Activated naive CD8-positive, alpha-beta T cell treated with anti-CD3 and anti-CD28 coated beads for 36 hours (primary cell): ENCODE measurements at places on chromosomes 16 and 17. TPM values are rescaled to one million over a fixed set of nuclear protein-coding genes. Genes with fewer than 3 reads are reported as not detected.

GRCh38 chr17:38870259-38871165 lies 654 bp downstream of the LASP1 start:
- peak; percentile 78 for DNase-seq

GRCh38 chr17:60095381-60095780 lies 16.7 kb upstream of the HEATR6 start:
- no peak for DNase-seq

- DNase-seq: no peak
These were observed 91.8 kb downstream of the KCNJ12 start for GRCh38 chr17:21467739-21468490.

DNA sequence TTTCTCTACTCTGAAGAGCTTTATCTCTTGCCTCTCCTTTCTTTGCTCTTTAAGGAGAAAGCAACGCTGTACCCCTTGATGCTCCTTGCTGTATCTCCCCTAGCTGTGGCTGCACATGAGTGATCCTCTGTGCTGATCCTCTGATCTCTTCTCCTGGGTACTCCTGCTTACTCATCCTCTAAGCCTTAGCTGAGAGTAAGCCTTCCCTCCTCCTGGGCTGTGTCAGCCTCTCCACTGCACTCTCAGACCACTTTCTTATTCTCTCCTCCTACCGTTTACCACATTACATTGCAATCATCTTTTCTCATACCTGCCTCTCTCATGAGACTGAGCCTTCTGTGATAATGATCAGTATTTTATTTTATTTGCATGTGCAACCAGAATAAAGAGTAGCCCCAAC lies 25.1 kb downstream of the SOX9 start:
- no peak for DNase-seq

IST1 gene
- 163 TPM for total RNA-seq

- DNase-seq: no peak
These were observed 57.3 kb downstream of the TMEM186 start for GRCh38 chr16:8739989-8740704.

- no peak for DNase-seq
These were observed 41.7 kb downstream of the RMI2 start for GRCh38 chr16:11386791-11387546.

GRCh38 chr17:8872036-8872704 lies 4.7 kb upstream of the PIK3R6 start:
- DNase-seq: no peak

CLEC16A gene
- 21.3 TPM for total RNA-seq

GRCh38 chr17:76204277-76204676 lies 36.0 kb downstream of the RNF157 start:
- DNase-seq: no peak

MT1H gene
- total RNA-seq: 3.3 TPM

USH1G gene
- not detected for total RNA-seq

- DNase-seq: no peak
These were observed 17.3 kb downstream of the MPHOSPH6 start for GRCh38 chr16:82152641-82153112.

DNA sequence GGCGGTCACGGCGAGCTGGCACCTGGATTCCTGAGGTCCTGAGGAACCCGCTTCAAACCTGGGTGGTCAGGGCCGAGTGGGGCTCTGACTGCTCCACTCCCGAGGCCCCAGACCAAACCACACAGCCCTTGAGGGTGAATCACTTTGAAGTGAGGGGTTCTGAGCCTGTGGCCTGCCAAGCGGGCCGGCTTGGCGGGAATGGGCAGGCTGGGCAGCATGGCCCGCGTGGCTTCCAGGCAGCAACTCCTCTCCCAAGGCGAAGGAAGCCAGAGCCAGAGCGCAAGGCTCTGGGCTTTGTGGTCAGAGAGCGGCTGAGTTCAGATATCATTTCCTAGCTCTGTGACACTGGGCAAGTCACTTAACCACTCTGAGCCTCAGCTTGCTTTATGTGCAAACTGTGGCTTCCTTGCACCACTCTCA lies 42.7 kb downstream of the CMIP start:
- DNase-seq: no peak

DNA sequence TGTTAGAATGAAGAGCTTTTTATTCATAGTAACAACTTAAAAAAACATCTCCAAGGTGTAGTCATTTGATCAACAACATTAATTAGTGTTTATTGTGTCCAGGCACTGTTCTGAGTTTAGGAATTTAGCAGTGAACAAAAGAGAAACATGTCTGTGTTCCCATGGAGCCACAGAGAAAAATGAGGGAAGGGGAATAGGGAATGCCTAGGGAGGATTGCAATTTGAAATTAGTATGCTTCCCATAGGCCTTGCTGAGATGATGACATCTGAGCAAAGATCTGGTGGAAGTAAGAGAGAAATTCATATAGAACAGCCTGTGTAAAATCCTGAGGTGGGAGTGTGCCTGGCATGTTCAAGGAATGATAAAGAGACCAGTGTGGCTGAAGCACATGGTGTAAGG lies 318.0 kb downstream of the BCAS3 start:
- no peak for DNase-seq

C1QTNF1 gene
- total RNA-seq: 0.14 TPM

GRAP gene
- 14.8 TPM for total RNA-seq

PSMD12 gene
- total RNA-seq: 110 TPM

PLCD3 gene
- 3.8 TPM for total RNA-seq

GRCh38 chr16:57999971-58000705 lies at the start of gene ZNF319:
TSS of gene ZNF319 (minus strand) at chr16:58000672. CDS start at chr16:57998265, 2,407 bp downstream.
- DNase-seq: no peak

FUS gene
- total RNA-seq: 817 TPM

ARHGDIG gene
- total RNA-seq: not detected

DNA sequence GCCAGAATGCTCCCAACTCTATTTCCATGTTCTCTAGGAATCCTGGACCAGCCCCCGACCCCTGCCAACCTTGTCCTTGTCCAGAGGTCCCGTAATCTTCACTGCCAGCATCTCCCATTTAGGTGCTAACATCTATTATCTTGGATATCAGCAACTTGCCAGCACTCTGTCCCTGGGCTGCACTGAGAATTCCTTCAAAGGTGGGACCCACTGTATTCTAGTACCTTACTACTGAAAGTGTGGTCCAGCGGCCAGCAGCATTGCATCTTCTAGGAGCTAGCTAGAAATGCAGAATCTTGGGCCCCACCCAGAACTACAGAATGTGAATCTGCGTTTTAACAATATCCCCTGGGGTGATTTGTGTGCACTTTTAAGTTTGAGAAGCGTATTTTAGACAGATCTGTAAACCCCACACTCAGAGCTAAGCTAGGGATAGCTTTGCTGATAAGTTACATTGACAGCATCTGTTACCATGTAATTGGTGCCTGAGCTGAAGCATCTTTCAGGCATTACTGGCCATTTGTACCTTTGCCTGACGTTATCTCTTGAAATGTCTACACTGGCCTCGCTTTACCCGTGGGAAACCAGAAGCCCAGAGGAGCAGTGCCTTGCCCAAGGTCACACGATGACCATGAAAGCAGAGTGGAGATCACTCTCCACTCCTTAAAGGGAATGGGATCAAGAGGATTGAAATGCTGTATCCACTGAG lies 8.3 kb downstream of the ABAT start:
- no peak for DNase-seq

GRCh38 chr17:42989141-42989540 lies 8.8 kb downstream of the RUNDC1 start:
- DNase-seq: no peak

ZG16 gene
- not detected for total RNA-seq

NOB1 gene
- 165 TPM for total RNA-seq

GRCh38 chr17:64164596-64165285 lies 34.8 kb upstream of the ERN1 start:
- no peak for DNase-seq

GRCh38 chr17:55598495-55598894 lies 87.2 kb upstream of the SMIM36 start:
- no peak for DNase-seq
